ENCODE measurements at places on chromosomes 5 and 9.
A peak's percentile ranks its signal among the peaks of the same experiment; 100 is the strongest.

DNA sequence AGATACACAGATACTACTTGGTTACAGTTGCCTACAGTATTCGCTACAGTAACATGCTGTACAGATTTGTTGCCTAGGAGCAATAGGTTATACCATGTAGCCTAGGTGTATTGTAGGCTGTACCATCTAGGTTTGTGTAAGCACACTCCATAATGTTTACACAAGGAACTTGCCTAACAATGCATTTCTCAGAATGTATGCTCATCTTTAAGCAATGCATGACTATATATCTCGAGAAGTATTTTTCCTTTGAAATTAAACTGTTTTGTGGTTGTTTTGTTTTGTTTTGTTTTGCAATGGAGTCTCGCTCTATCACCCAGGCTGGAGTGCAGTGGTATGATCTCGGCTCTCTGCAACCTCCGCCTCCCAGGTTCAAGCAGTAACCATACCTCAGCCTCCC is 25.3 kb downstream of the LRRC70 start:
- no peak for DNase-seq

DNA sequence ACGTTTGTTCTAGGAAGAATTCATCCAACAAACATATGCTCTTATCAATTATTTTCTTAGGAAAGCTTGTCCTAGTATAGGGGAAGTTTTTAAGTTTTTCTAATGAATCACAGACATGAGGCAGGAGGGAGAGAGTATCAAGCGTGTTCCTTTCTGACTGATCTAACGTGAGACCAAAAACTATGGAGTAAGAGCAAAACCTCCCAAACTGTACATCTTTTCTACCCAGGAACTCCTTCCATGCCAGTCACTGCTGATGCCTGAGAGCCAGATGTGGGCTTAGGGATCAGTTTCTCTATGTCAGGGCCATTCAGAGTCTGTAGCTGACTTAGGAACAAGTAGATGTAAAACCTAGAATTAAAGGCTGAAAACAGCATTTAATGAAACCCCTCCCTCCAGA is 51.7 kb upstream of the NFIB start:
- no peak for DNase-seq

DNA sequence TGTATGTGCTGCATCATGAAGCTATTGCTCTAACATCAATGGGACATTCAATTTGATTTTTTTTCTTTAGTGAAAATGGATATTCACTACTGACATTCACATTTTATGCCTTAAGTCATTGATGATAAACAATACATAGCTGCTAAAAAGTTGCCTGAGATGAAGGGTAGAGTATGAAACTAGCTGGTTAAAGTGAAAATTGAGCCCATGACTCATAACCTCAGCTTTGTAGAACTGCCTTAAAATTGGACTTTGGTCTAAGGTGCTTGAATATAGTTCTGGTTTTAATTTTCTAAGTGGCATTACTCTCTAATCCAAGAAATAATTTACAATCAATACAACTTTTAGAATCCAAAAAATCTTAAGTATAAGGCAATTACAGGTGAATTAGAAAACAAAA is 740.4 kb upstream of the RIOK2 start:
- DNase-seq = no peak

DNA sequence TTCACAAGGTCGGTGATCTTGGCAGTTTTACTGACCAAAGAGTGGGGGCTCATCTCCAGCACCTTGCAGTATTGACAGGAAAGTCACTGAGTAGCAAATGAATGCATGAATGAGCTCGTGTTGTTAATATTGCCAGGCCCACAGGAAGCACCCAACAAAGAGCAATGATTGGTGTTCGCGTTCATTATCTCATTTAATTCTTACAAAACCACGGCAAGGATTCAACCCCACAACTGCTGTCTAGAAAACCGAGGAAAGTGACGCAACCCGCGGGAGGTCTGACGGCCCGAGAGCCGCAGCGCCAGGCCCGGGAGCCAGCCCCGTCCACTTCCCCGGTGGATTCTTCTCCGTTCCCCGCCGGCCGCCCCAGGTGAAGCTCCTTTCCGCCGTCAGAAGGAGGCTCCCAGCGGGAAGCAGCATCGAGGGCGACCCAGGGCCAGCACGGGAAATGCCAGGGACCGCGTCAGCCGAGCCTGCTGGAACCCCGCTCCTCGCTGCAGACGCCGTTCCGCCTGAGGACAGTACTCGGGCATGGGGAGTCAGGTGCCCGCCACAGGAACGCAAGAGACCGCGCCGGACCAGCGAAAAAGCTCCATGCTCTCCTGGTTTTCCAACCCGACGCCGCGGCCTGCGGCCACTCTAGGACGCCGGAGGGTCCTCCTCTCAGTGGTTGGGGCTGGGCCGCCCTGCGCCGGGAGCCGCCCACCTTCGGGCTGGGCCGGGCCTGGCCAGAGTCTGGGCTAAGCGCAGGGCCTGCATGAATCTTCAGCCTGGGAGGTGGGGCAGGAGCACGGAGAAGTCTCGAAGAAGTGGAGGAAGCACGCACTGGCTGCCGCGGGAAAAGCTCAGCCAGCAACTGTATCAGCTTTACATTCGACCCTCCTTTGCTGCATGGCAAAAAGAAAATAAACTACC is 19.8 kb upstream of the FER start:
- peak; percentile 91 for DNase-seq

DNA sequence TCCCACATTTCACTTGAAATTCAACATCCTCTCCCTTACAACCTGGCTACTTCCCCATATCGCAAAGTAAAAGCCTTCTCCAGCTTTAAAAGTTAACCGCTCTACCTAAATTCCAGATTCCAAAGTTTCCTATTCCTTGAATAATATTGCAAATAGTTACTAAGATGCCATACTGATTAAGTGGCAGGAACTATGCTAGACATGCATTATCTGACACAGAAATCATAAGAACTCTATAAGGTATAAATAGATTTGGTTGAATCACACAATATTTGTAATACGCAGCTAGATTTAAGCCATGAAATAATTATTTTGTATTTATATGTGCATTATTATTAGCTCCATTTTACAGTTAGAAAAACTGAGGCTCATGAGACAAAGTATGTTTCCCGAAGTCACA is 92.8 kb downstream of the NFIB start:
- DNase-seq = no peak

DNA sequence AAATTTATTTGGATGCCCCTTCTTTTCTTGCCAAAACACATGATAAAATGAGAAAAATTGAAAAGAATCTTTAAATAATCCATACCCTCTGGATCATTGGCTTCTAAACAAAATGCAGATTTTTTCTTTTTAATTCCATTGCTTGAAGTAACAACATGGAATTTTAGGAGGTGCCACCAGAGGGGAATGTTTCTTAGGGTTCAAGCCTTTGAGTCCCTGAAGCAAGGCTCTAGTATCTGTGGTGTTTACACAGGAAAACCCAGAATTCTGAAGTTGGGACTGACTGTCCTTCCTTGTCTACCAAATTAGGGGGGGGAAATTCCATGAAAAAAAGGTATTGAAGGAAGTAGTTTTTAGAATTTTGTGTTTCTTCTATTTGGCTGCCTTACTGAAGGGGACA is 69.4 kb downstream of the LMNB1 start:
- no peak for DNase-seq

DNA sequence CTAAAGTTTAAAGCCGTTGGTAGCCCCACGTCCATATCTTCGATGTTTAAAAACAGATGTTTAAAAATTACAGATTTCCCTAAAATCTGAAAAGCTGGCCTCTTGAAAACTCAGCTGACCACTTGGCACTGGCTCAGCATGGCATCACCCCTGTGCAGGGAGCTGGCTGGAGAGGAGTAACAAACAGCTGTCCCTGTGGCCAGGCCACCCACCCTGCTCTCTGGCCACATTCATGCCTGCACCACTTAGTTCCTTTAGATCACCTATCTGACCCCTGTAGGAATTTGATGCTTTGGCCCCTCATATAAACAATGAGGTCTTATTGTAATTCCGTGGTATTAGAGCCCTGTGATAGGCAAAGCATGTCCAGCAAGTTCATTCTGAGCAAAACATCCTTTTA is 107.5 kb downstream of the FRMD3 start:
- DNase-seq = no peak

- DNase-seq = no peak
Measured at GRCh38 chr5:102231693-102232619, 64.1 kb downstream of the SLCO4C1 start.

GRCh38 chr9:126626127-126626925 is 12.6 kb downstream of the LMX1B start:
- DNase-seq = no peak
